NCI-H524 (cell line): ENCODE measurements at places on chromosomes 16 and 17.
A peak's percentile ranks its signal among the peaks of the same experiment; 100 is the strongest.

GRCh38 chr17:48144976-48145798, 37.6 kb downstream of the SNX11 start:
- no peak for DNase-seq

DNA sequence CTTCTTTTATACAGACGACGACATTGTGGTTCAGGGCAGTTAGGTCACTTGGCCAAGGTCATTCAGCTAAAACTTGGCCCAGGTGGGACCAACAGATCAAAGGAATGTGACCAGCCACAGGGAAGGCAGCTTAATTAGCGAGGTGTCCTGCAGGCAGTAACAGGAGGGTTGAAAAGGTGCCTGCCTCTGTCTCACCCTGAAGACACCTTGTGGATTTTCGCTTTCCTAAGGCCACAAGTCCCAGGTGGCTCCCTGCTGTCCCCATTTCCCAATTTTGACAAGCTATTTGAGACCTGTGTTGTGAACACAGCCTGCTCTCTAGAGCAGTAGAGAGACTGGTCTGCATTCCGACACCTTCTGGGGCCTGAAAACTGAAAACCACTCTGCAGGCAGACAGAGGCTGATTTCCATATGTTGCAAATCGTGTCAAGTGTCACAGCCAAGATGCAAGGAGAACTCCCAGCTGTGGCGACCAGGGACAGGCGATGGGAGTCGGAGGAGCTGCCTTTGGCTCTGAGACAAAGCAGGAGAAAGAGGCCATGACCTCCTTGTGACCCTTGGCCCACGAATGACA, 593.1 kb upstream of the CDH5 start:
- peak; percentile 57 for DNase-seq

DNA sequence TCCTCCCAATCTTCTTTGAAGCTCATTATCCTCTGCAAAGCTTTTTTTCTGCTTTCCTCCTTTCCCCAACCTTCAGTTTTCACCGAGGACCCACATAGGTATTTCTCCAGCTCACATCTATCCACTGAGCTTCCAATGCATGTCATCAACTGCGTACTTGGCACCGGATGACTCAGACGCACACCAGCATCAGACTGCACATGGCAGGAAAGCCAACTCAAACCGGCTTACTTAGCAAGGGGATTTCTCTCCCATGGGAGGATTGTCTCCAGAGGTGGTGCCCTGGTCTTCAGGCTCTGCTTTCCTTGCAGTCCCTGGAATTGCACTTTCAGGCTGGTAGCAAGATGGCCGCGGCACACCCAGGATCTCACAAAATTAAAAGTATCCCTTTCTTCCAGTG, 1.7 kb upstream of the AKTIP start:
- no peak for DNase-seq

DNA sequence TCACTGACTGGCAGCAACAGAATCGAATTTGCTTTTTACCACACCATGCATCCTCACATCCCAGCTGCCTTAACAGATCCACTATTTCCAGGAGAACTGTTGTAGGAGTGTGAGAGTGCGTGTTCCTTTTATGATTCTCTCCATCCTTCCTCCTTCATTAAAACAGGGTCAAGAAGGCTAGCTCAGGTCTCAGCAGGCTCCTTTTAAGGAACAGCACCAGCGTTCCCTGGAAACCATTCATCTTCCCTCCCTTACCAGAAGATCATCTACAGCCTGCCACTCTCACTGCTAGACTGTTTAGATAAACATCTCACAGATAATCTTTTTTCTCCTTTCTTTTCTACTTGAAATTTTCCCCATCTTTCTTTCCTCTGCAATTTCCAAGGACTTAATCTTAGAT, 1531.9 kb upstream of the CDH8 start:
- no peak for DNase-seq
